ENCODE measurements at places on chromosomes 4 and X. TPM values are rescaled to one million over a fixed set of nuclear protein-coding genes. Genes with fewer than 3 reads are reported as not detected.

CRLF2 gene
- 0.54 TPM for total RNA-seq

CENPVL2 gene
- not detected for total RNA-seq

- no peaks in the 10 kb centered on the region for H3K36me3 ChIP-seq
- H3K27ac ChIP-seq, result no peak overlapping the region
- H3K4me3 ChIP-seq, result no peak overlapping the region
- peaks cover 1% of the 10 kb centered on the region for H3K27me3 ChIP-seq
These were observed 80.4 kb upstream of the BCOR start for GRCh38 chrX:40177942-40178715.

DNA sequence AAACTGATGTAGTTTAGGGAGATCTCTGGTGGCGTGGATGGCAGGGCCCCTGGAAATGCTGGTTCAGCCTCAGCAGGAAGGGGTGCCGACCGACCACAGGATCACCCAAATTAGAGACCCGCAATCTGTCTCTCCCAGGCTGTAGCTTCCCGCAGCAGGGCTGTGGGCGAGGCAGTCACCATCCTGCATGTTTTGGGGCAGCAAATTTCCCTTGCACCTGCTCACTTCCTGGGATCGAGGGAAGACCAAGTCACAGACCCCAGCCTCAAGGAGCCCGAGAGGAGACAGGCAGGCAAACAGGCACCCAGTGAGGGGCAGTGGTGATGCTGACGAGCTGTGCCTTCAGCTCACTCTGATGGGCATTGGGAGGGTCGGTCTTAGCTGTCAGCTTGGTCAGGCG is 21.2 kb upstream of the GPR78 start:
- H3K27ac ChIP-seq, result no peak overlapping the region
- peaks cover 1% of the 10 kb centered on the region for H3K27me3 ChIP-seq
- no peaks in the 10 kb centered on the region for H3K4me1 ChIP-seq
- no peak overlapping the region for H3K4me3 ChIP-seq

All from glutamatergic neuron (in vitro differentiated cells).